GM18507 (cell line): ENCODE measurements at places on chromosomes 3 and 15.

DNA sequence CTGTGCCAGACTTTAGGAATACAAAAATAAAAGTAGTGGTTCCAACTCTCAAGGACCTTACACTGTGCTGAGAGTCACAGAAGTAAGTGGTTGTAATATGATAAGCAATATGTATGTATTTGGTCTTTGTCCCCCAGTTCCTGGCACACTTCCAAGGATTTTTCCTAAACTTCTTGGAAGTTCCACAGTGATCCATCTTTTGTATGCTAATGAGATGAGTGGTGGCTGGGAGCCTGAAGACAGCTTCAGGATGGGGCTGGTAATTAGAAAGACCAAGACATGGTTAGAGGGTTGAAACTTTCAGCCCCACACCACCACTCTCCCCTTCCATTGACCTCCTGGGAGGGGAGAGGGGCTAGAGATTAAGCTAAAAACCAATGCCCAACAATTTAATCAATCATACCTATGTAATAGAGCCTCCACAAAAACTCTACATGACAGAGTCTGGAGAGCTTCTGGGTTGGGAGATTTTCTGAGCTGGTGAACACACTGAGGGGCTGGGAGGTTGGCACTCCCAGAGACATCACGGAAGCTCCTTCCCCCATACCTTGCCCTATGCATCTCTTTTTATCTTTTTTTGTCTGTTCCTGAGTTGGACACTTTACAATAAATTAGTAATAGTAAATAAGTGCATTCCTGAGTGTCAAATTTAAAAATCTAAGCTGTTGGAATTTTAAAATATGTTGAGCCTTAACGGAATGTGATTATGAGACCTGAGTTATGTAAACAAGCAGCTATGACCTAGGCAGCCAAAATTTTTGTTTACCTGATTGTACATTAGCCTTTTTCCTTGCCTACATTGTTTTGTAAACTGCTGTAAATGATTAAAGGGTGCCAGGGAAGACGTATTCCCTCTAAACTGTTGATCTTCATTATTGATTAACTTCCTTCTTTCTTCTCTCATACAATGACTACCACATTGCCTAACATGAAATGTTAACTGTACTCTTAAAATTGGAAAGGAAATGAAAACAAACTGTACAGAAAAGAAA is 24.3 kb downstream of the CD200R1L start:
- DNase-seq: no peak

- DNase-seq: no peak
Measured at GRCh38 chr3:53773021-53773436, 73.2 kb downstream of the CHDH start.

- DNase-seq: no peak
Measured at GRCh38 chr15:51190424-51191068, 95.8 kb upstream of the TNFAIP8L3 start.

DNA sequence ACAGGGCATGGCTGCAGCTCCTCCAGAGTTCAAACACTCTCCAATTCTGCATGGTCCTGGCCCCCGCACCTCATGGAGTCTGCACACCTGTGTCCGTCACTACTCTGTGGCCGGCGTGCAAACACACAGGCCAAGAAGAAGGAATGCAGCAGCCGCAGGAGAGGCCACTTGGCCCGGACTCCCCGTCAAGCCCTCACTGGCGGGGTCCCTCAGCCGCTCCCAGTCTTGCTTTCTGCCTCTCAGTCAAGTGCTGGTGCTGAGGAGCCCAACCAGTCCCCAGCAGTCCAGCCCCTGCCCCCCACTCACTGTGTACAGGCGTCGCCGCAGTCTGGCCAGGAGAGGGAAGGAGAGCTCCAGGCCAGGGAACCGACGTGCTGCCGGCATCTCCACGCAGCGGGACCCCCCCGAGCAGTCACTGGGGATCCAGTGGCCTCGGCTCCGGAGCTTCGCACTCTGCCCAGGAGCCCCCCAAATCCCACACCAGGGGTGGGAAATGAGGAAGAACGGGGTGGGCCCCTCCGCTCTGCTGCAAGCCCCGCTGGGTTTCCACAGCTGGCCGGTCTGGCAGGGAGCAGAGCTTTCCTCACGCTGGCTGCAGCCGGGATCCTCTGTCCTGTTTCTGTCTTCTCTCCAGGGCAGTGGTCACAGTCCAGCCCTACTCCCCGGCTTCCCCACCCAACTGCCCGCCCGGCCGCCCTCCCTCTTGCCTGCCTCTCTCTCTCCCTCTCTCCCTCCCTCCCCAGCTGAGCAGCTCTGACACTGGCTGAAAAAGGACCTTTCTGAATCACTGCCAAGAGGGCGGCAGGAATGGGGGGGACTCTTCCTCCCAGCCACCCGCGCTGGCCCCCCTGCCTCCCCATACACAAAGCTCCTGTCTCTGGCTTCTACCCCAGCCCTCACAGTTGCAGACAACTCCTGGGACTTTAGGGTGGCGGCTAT is 16.0 kb downstream of the TNK2 start:
- DNase-seq: no peak

- DNase-seq: no peak
Measured at GRCh38 chr15:70018646-70019600, 78.8 kb downstream of the TLE3 start.

- no peak for DNase-seq
Measured at GRCh38 chr15:25905140-25905539, 42.0 kb upstream of the ATP10A start.

DNA sequence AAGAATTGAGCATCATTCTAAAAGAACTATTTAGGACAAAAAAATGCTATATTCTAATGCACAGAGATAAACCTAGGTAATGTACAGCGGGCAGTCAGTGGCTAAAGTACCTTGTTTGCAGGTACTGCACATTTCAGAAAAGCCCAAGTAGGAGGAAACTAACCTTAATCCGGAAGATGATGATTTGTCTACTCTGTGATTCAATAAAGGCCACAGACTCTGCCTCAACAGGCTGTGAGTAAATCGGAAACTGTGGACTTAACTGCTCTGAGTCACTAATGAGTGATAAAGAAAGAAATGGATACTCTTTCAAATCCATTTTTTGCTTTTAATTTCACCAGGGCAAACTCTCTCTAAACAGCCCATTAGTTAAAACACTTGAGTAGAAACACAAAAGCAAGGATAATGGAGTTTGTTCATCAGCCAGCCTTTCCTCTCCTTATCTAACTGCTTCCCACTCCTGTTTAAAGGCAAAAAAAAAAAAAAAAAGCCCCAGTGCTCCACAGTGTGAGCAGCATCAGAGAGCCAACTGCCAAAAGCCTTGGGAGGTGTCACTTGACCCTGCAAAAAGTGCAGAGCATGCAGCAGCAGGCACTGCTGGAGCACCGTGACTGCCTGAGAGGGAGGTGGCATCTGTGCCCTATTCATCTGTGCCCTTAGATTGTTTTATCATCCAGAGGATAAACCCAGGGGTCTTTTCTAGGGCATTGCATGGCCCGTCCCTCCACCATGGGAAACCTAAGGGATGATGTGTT is 187.7 kb downstream of the SATB1 start:
- no peak for DNase-seq

DNA sequence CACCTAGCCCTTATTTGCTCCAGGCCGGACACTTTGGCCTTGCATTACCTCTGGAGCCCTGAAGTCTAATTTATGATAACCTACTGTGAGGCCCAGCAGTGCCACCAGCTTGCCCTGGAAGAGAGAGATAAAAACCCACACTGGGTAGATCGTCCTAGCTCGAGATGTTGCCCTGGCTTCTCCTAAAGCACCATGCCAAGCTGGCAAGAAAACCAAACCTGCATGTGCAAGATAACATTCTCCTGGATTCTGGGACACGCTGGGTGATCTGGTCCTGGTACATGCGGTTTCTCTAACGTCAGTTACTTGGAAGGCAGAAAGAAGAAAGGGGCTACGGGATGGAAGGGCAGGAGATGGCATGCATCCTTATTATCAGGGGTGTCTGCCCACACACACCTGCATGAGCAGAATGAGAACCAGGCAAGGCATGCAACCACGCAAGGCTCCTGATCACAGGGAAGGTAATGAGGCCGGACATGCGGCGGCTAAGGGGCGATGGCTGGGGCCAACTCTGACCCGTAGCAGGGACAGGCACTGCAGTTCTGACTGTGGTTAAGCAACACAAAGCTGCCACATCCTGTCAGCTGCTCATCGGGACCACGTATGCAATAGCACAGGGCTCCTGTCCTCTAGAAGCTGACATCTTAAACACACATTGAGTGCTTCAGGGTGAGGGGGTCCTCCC is 73.0 kb downstream of the OXNAD1 start:
- DNase-seq: no peak

DNA sequence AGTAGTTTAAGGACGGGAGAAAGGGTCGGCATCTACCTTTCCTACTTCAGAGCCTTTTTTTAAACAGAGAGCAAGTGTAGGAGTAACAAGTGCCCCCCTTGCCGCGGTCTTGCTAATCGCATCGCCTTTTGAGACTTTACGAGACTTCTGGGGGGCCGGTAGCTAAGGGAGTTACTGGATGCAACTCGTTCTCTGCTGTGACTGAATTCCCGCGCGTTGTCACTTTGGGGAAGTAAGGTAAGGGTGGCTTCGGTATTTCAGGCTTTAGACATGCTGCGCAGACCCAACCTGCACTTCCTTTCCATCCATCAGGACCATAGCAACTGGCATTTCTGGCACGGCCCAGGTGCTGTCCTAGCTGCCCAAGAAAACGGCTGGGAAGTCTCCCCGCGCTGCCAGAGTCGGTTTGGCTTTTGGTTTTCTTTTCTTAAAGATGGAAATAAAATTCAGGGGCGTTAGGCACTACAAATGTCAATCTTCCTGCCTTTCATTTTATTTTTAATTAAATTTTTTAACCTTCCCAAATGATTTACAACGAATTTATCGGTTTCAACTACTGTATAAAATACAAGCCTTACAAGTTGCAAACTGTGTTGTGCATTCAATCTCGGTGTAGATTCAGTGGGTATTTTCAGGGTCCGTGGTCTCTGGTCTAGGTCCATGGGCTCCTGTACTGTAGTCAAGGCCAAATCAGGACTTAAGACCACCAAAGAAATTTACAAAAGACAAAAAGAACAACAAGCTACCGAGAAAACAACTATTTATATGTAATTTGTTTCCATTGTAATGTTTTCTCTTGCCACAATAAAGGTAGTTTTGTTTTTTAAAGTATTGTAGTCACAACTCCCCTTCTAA is 3.5 kb downstream of the MECOM start:
- DNase-seq: no peak

GRCh38 chr3:36366308-36366707 is 14.0 kb upstream of the STAC start:
- no peak for DNase-seq

DNA sequence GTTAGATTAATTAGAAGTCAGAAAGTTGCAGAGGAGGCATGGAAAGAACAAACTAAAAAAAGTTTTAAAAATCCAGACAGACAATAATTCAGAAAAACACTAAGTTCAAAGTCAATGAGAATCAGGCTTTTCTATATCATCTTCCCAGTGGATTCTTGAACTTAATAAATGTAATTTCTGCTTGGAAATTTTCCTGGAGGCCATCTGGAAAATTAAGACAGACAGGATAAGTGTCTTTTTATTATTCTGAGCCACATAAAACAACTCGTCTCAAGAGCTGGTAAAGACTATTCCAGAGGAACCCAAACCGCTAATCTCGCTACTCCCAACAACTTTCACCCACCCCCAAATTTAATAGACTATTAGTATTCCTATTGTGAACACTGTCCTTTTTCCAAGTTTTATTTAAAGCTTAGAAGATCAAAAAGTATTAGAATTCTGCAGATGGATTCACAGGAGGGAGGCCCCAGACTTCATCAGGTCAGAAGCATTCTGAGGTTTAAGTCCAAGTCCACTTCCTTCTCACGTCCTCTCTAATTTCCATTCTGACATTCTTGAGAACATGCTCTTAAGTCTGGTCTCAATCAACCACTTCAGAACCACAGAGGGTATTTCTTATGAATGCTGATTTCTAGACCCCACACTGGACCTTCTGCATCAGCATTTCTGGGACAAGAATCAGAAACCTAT is 61.3 kb downstream of the ERC2 start:
- DNase-seq: no peak

DNA sequence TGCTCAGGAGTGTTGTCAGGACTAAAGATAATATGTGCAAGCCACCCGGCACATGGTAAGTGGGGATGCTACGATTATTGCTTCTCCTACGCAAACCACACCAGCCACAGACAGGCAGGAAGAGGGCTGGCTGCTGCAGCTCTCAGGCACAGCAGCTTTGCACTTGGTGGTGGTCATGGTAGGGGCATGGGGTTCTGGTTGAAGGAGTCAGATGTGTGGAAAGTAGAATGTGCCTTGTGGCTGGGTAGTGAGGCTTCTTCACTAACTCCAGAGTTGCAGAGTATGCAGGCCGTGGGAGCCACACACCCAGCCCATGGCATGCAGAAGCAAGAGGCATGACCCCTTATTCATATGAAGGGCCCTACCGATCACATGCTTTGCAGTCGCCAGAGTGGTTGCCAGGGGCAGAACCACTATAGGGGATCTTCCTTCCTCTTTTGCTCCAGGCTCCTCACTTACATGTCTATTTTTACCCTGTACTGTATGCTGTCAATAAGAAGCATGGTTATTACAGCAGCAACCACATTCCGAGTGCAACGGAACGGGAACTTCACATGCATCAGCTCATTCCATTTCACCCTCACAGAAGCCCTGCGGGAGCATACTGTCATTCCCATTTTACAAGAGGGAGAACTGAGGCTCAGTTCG is 59.2 kb upstream of the HERC1 start:
- no peak for DNase-seq

GRCh38 chr3:45043728-45044299 is 17.7 kb downstream of the CLEC3B start:
- no peak for DNase-seq

- no peak for DNase-seq
Measured at GRCh38 chr3:61704807-61705206, 143.4 kb downstream of the PTPRG start.

DNA sequence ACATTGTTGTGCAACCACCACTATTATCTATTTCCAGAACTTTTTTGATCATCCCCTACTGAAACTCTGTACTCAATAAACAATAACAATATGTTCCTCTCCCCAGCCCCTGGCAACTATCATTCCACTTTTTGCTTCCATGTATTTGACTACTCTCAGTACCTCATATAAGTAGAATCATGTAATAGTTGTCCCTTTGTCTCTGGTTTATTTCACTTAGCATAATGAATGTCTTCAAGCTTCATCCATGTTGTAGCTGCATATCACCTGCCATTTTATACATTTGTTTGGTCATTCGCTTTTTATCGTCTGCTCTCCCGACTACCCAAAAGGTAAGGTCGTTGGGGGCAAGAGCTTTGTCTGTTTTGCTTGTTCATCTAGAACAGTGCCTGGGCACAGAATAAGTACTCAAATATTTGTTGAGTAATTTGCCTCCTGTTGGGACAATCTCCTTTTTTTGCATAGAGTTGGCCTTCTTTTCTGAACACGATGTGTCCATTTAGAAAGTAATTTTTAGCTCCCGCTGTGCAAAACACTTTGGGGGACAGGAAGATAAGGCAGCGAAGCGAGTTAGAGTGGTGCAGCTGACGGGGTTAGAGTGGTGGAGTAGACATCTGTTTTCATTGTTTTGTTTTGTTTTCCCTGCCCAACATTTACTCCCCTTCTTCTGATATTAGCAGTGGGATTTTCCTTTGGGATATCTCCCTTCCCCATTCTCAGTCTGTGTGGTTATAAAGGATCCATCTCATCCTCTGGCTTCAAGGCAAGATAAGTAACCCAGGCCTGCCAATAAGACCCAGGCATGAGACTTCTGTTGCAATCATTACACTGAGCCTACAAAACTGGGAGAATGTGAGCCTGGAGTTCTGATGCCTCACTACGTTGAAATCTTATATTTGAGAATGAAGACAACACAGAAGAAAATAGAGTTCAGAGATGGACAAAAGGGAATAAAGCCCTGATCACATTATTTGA is 83.4 kb upstream of the RNU6-1 start:
- DNase-seq: no peak
